Adrenal gland (tissue), 19 donors: ENCODE measurements at places on chromosomes 6 and 20. TPM values are rescaled to one million over a fixed set of nuclear protein-coding genes. Genes with fewer than 3 reads are reported as not detected.
A peak's percentile ranks its signal among the peaks of the same experiment; 100 is the strongest.

TENT5A gene
- total RNA-seq, result 4.4 TPM

CD93 gene
- total RNA-seq, result 71.7 TPM

- no peak for DNase-seq
Observed at GRCh38 chr6:107843400-107843799, 19.3 kb upstream of the SCML4 start.

EYA2 gene
- 0.54 TPM for total RNA-seq

SRMS gene
- total RNA-seq, result not detected

DNA sequence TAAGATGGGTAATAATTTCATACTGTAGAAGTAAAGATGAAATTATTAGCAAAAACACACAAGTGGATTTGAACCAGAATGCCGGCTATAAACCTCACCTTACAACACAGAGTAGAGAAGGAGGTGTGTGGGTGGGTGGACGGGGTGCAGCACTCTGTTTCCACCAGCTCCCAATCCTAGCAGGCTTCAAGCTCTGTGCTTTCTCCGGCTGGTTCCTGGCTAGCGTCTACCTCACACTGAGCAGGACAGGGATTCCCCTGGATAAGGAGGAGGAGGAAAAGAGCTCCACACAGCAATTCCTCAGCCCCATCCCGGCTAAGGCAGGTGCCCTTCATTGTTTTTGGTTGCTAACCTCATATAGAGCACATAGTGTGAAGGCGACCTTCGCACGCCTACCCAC is 453.3 kb downstream of the C6orf118 start:
- DNase-seq, result no peak

- no peak for DNase-seq
Observed at GRCh38 chr6:130769861-130770260, 57.3 kb upstream of the SMLR1 start.

- no peak for DNase-seq
Observed at GRCh38 chr20:57774951-57775350, 65.1 kb upstream of the PMEPA1 start.

DYNLT2 gene
- 1.4 TPM for total RNA-seq

- DNase-seq, result no peak
Observed at GRCh38 chr6:37013516-37014491, 8.3 kb downstream of the FGD2 start.

- no peak for DNase-seq
Observed at GRCh38 chr6:154595538-154595937, 85.1 kb upstream of the CNKSR3 start.

GRCh38 chr6:52509281-52510212 is 67.3 kb downstream of the TRAM2 start:
- DNase-seq, result no peak

GRCh38 chr20:3674995-3675900 is 6.6 kb downstream of the ADAM33 start:
- no peak for DNase-seq

ANGPT4 gene
- total RNA-seq, result 0.06 TPM

TCP11 gene
- total RNA-seq, result 0.39 TPM

GRCh38 chr6:90612313-90612680 is 25.4 kb upstream of the MAP3K7 start:
- DNase-seq, result no peak

DNA sequence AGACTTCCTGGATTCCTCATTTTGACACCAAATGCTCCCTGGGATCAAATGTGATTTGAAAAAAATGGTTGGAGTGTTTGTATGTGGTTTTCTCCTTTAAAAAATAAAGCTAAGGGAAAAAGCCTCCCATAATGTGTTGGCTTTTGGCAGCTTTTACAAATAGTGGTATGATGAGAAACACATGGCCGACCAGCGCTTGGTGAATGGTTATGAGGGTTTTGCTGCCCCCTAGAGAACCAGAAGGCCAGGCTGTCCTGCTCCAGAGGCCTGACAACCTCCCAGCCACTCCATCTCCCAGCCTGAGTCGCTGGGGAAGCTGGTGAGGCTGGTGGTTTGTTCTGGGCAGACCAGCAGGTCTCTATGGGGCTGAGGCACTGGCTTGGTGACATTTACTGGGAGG is 69.3 kb downstream of the CLIC5 start:
- DNase-seq, result peak; percentile 33

- peak; percentile 34 for DNase-seq
Observed at GRCh38 chr6:158374020-158374419, 61.8 kb downstream of the TULP4 start.

WFDC12 gene
- total RNA-seq, result not detected

DNA sequence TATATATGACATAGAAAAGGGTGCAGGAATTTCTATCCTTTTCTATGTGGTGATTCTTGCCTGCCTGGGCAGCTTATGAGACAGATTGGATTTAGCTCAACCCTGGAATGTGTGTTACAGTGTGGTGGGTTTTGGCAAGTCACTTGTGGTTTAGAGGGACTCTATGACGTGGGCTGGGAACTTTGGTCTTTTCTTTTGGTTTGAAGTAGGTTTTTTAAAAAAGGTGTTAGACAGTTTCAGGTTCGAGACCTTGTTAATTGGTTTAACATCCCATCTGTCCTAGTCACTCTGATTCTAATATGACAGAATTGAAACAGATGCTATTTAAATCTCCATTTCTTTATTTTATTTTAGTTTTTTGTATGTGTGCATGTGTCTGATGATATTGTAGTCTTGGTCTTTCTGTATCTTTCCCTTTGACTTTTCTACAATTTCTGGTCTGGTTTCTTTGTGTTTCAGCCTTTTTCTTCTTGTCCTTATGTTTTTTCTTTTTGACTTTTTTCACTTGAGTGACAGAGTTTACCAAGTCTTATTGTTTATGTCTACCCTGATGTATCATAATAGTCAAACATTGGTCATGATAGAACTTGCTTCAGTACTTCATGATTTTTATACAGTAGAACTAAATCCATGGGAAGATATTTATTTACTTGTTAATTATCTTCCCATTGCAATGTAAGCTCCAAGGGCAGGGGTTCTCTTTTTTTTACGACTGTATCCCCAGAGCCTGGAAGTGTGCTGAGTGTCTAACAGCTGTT is 174.3 kb downstream of the CDKAL1 start:
- DNase-seq, result no peak

DNA sequence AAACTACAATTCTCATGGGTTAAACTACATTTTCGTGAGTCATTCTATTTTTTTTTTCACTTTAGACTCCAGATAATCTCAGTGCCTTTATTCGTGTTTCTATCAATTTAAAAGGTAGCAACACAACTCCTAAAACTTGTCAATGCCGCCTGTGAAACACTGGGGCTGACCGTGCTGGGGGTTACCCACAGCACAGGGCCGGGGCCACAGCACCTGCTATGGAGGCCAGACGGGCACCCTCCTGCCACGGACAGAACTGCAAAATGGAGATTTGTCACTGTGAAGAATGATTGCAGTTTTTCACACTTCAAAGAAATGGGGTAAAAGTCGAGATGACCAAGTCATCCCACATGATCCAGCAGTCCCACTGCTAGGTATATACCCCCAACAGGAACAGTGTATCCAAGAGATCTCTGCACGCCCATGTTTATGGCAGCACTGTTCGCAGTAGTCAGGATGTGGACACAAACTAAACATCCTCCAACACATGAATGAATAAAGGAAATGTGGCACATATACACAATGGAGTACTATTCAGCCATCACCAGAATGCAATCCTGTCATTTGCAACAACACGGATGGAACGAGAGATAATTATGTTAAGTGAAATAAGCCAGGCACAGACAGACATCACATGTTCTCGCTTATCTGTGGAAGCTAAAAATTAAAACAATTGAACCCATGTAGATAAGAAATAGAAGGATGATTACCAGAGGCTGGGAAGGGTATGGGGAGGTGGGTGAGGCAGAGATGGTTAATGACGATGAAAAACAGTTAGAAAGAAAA is 290.1 kb downstream of the SMOC2 start:
- no peak for DNase-seq

- peak; percentile 63 for DNase-seq
Observed at GRCh38 chr6:5085648-5086293, 630 bp downstream of the PPP1R3G start.

DNA sequence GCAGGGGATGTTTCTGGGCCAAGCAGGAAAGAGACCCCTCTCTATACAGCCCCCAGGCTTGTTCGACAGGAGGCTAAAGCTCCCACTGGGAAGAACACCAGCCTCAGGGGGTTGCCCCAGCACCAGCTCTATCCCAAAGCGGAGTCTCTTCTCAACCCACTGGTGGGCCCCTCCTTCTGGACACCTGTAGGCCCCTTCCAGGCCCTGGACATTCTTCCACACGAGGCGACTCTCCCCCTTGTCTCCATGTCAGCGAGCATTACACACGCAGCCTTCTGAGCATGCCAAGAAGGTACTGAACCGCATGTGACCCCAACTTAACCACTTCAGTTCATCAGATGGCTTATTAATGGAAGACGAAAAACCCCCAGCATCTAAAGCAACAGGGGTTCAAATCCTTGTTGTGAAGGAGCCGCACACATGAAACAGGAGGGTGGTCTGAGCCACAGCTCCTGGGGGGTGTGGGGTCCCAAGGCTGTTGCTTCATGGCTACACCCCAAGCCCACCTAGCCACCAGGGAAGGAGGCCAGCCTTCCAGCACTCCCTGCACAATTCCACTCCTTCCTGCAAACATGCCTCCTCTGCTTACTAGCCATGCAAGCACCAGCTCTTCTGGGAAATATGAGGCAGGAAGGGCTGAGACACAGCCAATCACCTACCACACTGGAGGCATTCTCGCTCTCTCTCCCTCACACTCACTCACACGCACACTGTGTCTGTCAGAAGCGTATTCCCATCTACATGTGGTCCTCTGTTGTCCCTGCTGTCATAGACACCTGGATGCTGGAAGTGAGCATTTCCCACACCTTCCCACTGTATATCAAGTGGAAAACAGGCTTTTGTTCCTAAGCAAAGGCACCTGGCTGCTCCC is 104.5 kb downstream of the NOL4L start:
- DNase-seq, result peak; percentile 65

- DNase-seq, result no peak
Observed at GRCh38 chr20:62227977-62228958, 8.2 kb upstream of the HRH3 start.

TFAP2A gene
- not detected for total RNA-seq

- peak; percentile 91 for DNase-seq
Observed at GRCh38 chr20:1933465-1933870, 38.3 kb downstream of the SIRPA start.

DNA sequence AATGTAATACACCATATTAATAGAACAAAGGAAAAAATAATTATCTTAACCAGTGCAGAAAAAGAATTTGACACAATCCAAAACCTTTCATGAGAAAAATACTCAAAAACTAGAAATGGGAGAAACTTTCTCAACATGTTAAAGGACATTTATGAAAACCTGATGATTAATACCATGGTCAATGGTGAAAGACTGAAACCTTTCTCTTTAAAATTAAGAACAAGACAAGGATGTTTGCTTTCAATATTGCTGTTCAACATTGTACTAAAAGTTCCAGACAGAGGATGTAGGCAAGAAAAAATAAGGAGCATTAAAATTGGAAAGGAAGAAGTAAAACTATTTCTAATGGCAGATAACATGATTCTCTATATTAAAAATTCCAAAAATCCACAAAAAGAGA is 981.3 kb upstream of the FLRT3 start:
- no peak for DNase-seq

NHLRC1 gene
- 2.7 TPM for total RNA-seq

- DNase-seq, result peak; percentile 80
Observed at GRCh38 chr20:19909725-19910124, 107.4 kb upstream of the NAA20 start.

DNA sequence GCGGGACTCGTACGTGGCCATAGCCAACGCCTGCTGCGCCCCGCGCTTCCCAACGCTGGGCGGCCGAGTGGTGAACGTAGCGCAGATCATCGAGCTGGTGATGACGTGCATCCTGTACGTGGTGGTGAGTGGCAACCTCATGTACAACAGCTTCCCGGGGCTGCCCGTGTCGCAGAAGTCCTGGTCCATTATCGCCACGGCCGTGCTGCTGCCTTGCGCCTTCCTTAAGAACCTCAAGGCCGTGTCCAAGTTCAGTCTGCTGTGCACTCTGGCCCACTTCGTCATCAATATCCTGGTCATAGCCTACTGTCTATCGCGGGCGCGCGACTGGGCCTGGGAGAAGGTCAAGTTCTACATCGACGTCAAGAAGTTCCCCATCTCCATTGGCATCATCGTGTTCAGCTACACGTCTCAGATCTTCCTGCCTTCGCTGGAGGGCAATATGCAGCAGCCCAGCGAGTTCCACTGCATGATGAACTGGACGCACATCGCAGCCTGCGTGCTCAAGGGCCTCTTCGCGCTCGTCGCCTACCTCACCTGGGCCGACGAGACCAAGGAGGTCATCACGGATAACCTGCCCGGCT is 3.4 kb downstream of the SLC32A1 start:
- no peak for DNase-seq

ASIP gene
- total RNA-seq, result 0.83 TPM

FNDC1 gene
- total RNA-seq, result 0.81 TPM

DNA sequence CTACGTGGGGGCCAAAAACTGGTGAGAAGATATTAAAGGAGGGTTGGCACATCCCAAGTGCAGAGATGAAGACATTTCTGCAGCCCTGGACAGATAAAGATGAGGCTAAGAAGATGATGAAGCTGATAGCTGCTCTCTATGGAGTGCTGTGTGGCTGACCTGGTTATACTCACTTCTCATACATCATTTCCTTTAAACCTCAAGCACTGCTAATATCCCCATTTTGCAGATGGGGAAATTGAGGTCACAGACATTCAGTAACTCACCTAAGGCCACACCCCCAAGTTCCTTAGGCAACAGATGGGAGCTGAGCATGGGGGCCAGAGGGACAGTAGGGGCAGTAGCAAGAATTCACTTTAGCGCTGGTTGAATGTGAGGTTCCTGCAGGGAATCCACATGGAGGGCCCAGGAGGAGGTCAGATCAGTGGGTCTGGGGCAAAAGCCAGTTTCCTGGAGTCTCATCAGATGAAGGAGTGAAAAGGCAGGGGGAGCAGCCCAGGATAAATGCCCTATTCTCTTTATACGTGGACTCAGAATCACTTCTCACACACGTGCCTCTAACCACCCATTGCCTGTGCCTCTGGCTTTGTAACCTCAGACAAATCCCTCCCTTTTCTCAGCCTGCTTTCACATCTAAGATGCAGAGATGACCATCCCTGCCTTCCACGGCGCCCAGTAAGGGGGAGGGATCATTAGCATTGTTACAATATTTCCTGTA is 125.8 kb downstream of the NFATC2 start:
- DNase-seq, result no peak
